ENCODE measurements at places on chromosomes 6 and 20.

DNA sequence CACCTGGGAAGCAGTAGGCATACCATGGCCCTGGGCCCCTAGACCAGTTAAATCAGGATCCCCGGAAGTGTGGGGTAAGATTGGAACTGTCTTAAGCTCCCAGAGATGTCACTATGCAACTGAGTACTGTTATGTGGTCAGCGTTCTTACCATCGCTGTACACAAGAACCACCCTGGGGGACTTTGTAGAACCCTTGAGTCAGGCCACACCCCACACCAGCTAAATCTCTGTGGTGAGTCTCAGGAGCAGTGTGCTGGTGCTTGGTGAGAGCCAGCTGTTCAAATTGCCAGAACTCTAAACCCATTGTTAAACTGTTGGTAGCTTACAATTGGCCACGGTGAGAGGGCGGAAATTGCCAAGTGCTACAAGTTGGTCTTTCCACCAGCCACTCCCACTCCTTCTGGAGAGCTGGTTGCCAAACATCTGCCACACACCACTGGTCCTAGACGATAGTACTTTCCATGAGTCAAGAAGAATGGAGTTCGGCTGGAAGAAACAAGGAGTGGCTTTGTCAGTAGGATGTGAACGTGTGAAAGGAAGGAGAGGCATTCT, 80.5 kb upstream of the SYNDIG1 start:
- DNase-seq: no peak

- no peak for DNase-seq
These were observed 170.7 kb downstream of the TAF4 start for GRCh38 chr20:61895016-61895415.

DNA sequence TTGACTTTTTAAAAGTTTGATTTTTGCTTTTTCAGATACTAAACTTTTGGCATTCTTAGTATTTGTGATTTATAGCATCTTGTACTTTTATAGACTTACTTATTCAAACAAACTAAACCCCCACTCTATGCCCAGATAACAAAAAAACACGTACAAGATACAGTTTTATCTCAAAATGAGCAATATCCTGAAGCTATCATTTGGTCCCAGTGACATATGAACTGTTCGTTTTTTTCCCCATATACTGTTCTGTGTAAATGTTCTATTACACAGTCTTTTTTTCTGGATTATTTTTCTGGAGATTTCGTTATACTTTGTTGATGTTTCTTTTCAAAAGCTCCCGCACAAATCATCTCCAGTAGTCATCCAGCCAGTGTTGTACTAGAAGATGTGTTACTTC, 27.3 kb upstream of the SERINC3 start:
- DNase-seq: no peak

DNA sequence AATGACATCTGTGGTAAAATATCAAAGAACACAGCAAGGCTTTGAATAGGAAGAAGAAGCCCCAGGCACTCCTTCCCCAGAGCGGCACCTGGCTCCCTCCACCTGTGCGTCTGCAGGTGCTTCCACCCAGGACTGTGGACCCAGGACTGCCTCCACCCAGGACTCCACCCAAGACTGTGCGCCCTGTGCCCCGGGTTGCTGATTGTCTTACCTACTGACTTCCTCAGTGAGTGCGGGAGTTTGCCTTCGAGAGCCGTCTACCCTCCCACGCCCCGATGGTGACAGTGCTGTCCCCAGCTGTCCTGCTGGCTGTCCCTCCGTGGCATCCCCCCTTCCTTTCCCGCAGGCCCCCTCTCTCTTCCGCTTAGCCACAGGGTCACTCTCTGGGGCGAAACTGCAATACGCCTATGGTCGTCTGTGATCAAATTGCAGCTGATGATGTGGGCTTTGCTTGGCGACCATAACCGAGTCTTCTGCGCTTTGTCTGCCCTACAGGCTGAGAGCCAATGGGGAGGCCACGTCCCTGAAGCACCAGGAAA, 52.1 kb downstream of the IRF4 start:
- DNase-seq: no peak

DNA sequence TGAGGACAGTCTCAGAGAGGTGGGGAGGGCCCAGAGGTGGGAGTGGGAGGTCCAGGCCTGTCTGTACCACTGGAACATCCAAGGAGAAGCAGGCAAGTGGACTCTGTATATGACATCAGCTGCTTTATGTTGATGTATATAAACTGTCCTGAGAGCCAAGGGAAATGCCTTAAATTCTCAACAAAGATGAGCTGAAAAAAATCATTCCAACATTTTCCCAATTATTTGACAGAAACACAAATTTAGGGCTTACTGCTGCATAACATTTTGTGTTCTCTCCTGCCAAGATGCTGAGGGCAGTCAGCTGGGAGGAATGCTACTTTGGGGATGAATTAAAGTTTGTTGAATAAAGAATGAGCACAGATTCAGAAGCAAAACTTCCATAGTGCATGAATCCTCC, 52.8 kb downstream of the FOXC1 start:
- no peak for DNase-seq

All from HuH-7.5 (cell line).